ENCODE measurements at places on chromosomes 1 and 21. TPM values are rescaled to one million over a fixed set of nuclear protein-coding genes. Genes with fewer than 3 reads are reported as not detected.

The ASTN1 gene
- not detected for total RNA-seq

The RAB25 gene
- total RNA-seq = not detected

The PIK3R3 gene
- total RNA-seq = 17.9 TPM

The ADAM15 gene
- total RNA-seq = 279 TPM

The FCRL1 gene
- total RNA-seq = not detected

The KCNE2 gene
- not detected for total RNA-seq

The RAP1GAP gene
- 0.09 TPM for total RNA-seq

The DIRAS3 gene
- total RNA-seq = 0.75 TPM

The SERPINC1 gene
- not detected for total RNA-seq

The TAF13 gene
- total RNA-seq = 84.6 TPM

The C1orf21 gene
- 10.4 TPM for total RNA-seq

The CAPN8 gene
- total RNA-seq = not detected

The GUCA2A gene
- total RNA-seq = not detected

The ITPKB gene
- 21.7 TPM for total RNA-seq

The RGS8 gene
- total RNA-seq = not detected

The CD55 gene
- 41.3 TPM for total RNA-seq

The CFAP107 gene
- total RNA-seq = not detected

The RIMKLA gene
- total RNA-seq = under 0.01 TPM

The FCRL5 gene
- not detected for total RNA-seq

The OR6N1 gene
- not detected for total RNA-seq

The MEX3A gene
- 12.3 TPM for total RNA-seq

The BSND gene
- not detected for total RNA-seq

The SMPDL3B gene
- total RNA-seq = 0.09 TPM

The EIF2D gene
- total RNA-seq = 50.7 TPM

The PROX1 gene
- 3.1 TPM for total RNA-seq

The HTR6 gene
- not detected for total RNA-seq

The RNU1-3 gene
- 5,329 TPM for total RNA-seq

All from endothelial cell of coronary artery (primary cell).